ENCODE measurements at places on chromosomes 12 and 14.

- no peak for DNase-seq
Observed at GRCh38 chr14:99756796-99757195, 36.4 kb upstream of the EML1 start.

DNA sequence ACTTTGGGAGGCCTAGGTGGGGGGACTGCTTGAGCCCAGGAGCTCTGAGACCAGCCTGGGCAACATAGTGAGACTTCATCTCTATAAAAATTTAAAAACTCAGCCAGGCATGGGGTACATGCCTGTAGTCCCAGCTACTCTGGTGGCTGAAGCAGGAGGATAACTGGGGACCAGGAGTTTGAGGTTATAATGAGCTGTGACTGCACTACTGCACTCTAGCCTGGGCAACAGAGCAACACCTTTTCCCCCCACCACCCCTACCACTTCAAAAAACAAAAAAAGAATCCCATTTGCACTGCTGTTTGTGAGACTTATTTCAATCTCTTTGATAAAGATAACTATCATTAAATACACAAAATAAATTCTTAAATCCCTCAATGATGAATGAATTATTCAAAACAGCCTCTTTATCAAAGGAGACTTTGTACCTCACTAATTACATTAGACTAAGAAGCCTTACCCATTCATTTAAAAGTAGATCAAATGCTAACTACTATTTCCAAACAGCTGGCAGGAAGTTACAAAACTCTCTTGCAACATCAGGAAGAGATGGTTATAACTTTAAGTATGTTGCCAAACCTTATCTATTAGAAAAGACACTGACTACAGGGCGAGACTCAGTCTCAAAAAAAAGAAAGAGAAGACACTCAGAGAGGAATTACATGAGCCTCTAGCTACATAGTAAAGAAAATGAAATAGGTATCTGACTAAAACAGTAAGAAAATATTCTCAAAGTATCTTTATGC is 14.7 kb downstream of the BLTP3B start:
- DNase-seq = no peak

GRCh38 chr14:96086032-96086431 is 46.9 kb downstream of the C14orf132 start:
- DNase-seq = no peak

GRCh38 chr12:114018669-114019068 is 52.5 kb upstream of the RBM19 start:
- no peak for DNase-seq

DNA sequence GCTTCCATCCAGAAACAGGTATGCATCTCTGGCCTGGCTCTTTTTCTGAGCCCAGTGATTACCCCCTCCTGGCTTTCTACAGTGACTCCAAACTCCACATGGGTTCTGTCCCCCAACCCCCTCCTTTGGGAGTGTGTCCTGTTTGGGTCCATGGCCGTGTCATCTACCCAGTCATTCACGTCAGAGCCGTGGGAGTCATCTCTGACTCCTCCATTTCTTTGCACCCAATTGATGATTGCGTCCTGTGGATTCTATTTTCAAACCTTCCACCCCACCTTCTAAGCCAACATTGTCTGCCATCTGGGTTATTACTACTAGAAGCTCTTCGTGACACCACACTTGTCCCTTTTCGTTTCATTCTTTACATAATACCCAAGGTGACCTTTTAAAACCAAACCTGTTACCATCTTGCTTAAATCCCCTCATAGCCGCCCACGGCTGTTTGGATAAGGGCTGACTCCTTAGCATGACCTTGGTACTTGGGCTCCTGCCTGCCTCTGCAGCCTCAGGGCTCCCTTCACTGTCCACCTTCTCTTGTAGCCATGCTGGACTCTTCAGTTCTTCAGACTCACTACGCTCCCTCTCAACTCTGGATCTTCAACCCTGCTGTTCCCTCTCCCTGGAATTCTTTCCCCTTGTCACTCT is 38.1 kb upstream of the NT5DC3 start:
- no peak for DNase-seq

DNA sequence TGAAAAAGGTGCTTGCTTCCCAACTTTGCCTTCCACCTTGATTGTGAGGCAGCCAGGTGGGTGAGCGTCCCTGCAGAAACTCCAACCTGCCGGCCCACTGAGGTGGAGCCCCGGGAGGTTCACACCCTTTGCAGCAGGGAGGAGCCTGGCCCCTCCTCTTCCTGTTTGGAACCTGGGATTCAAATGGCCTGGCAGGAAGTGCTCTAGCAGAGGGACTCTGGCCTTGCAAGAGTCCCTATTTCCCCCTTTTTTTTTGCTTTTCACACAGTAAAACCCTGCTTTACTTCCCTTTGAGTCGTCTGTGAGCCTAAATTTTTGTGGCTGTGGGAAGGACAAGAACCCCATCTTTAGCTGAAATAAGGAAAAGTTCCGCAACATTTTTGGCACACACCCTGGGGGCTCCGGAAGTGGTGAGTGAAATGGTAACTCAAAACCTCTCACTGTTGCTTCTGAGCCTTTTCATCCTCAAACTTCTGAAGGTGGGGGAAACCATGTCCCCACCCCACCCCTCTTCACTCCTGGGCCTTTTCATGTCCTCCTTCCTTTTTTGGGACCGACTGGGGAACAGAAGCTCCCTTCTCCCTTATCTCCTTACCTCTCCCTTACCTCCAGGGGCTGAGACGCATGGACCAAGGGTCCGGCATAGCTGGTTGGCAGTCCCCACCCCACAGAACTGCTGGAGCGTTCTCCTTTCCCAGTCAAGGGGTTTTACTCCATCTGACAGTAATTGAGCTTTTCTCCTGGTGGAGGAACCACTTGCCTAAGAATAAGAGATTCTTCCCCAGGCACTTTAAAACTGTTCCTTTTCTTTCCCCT is 102.0 kb downstream of the KCNMB4 start:
- DNase-seq = no peak

DNA sequence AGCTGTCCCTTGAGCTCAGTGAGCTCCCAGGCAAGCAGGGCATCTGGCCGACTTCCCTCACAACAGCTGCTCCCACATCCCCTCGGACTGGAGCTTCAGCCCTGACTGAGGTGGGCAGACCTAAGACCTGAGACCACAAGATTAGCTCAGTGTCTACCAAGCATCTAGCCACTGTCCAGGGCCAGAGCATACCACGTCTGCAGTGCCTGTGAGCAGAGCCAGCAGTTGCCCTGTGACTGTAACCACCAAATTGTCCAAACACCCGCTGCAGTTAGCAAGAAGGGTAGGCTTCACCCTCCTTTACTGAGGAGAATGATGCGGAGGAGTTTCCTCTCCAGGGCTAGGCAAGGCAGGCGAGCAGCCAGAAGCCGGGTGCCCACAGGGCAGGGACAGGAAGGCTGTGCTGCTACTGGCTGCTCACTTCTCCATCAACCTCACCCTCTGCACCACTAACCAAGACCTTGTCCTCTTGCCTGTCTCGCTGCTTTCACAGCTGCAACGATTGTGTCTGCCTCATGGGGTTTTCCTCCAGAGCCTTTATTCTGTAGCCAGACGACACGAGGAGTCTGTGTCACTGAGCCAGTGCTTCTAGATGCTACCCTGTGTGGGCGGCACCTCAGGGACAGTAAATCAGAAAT is 53.9 kb downstream of the ANAPC7 start:
- DNase-seq = peak; percentile 26

GRCh38 chr12:12018454-12018853 is 52.3 kb upstream of the BCL2L14 start:
- DNase-seq = no peak

Measured in CD4-positive, alpha-beta T cell treated with Interleukin-1 beta for 1 hour (primary cell).